ENCODE measurements at places on chromosomes 6 and 20. TPM values are rescaled to one million over a fixed set of nuclear protein-coding genes. Genes with fewer than 3 reads are reported as not detected.

The NKX2-2 gene
- polyA plus RNA-seq = not detected

DNA sequence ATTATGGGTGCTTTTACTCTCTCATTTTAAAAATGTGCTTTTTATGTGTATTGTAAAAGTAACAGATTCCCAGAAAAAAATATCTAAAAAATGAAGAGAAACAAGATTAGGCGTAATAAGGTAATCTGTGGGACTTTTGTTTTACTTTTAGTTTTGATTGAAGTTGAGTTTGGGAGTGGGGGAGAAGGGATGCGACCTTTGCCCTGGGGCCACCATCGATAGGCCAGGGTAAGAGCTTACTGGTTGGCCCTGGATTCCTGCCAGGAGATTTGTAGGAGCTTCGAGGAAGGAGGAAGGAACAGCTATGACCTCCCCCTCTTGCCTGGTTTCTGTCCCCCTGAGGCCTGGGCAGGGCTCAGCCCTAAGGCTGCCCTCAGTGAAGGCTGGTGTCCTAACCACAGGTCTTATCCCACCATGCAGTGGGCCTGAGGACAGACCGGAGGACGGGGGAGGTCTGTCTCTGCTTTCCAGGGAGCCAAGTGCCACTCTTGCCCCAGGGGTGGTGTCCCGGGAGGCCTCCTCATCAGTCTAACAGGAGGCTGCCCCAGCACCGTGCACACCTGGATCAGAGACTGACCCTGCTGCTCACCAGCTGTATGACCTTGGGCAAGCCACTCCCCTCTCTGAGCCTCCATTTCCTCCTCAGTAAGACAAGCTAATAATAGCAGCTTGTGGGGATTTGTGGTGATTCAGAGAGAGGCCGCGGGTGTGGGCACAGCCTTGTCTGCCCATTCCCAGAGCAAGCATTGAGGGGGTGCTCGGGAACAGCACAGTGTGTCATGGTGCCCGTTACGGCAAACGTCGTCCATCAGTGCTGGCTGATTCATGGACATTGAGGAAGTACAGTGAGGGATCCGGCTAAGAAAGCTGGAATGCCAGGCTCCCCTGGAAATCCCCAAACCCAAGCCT, 21.2 kb downstream of the TGM2 start:
- no peak for DNase-seq
- H3K27me3 ChIP-seq = no peaks in the 10 kb centered on the region
- H3K4me1 ChIP-seq = no peaks in the 10 kb centered on the region
- H3K27ac ChIP-seq = no peak overlapping the region
- H3K36me3 ChIP-seq = no peaks in the 10 kb centered on the region
- H3K4me3 ChIP-seq = no peak overlapping the region

- DNase-seq = peak; percentile 7
- H3K4me1 ChIP-seq = peaks cover 23% of the 10 kb centered on the region
- H3K27me3 ChIP-seq = no peaks in the 10 kb centered on the region
- H3K36me3 ChIP-seq = no peaks in the 10 kb centered on the region
- peak overlapping the region; percentile 30 for H3K4me3 ChIP-seq
These were observed 36.6 kb downstream of the MTRES1 start for GRCh38 chr6:107064579-107065065.

- no peaks in the 10 kb centered on the region for H3K36me3 ChIP-seq
- no peaks in the 10 kb centered on the region for H3K4me1 ChIP-seq
- H3K4me3 ChIP-seq = no peak overlapping the region
- H3K27me3 ChIP-seq = peaks cover 14% of the 10 kb centered on the region
These were observed 154.0 kb downstream of the TSHZ2 start for GRCh38 chr20:53126185-53126584.

DNA sequence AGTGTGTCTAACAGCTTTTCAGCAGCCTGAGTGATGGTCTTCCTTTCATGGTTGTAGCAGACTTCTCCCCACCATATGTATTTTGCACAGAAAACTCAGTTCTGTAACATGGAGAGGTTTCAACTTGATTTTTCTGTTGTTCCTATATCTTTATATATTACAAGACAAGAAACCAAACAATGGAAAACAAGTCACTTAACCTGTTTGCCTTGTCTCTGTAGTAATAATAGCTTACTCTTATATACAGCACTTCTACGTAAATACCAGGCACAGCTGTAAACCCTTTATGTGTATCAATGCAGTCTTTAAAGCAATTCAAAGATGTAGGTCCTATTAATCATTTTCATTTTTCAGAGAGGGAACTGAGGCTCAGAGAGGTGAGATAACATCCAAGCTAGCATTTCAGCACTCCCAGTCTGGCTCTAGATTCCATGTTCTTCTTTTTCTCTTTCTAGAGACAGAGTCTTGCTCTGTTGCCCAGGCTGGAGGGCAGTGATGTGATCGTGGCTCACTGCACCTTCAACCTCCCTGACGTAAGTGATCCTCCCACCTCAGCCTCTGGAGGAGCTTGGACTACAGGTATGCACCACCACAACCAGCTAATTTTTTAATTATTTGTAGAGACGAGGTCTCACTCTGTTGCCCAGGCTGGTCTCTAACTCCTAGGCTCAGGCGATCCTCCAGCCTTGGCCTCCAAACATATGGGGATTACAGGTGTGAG, 90.4 kb downstream of the DTNBP1 start:
- no peak overlapping the region for H3K27ac ChIP-seq
- H3K4me1 ChIP-seq = peaks cover 53% of the 10 kb centered on the region
- no peaks in the 10 kb centered on the region for H3K36me3 ChIP-seq

The MOG gene
- not detected for polyA plus RNA-seq

The VGLL2 gene
- polyA plus RNA-seq = not detected

GRCh38 chr6:38499529-38500096, 140.1 kb downstream of the BTBD9 start:
- peaks cover 23% of the 10 kb centered on the region for H3K4me1 ChIP-seq
- no peak overlapping the region for H3K27ac ChIP-seq
- no peak for DNase-seq
- H3K27me3 ChIP-seq = no peaks in the 10 kb centered on the region

The AAR2 gene
- polyA plus RNA-seq = 49.9 TPM

Data from immature natural killer cell (primary cell).